ENCODE measurements at places on chromosomes 1 and 21.

DNA sequence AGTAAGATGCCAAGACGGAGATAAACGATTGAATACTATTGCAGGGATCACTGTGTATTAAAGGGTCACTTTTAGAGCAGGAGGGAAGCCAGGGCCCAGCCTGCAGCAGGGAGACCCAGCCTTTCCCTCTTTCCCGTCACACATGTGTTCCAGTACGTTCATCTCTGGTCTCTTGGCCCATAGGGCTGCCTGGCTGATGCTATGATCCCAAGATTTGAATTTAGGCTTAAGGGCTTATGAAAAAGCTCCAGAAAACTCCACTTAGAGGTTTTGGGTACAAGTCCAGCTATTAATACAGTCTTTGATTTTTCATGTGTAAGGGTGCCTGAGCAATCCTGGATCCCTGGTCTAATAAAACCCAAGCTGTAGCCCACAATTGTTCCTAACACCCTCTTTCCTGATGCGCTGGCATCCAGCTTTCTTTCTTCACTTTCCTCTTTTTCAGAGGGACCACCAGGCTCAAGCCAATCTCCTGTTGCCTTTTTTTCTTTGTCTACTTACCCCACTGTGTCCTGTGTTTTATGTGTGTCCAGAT lies 359.6 kb upstream of the USP24 start:
- no peak for DNase-seq

DNA sequence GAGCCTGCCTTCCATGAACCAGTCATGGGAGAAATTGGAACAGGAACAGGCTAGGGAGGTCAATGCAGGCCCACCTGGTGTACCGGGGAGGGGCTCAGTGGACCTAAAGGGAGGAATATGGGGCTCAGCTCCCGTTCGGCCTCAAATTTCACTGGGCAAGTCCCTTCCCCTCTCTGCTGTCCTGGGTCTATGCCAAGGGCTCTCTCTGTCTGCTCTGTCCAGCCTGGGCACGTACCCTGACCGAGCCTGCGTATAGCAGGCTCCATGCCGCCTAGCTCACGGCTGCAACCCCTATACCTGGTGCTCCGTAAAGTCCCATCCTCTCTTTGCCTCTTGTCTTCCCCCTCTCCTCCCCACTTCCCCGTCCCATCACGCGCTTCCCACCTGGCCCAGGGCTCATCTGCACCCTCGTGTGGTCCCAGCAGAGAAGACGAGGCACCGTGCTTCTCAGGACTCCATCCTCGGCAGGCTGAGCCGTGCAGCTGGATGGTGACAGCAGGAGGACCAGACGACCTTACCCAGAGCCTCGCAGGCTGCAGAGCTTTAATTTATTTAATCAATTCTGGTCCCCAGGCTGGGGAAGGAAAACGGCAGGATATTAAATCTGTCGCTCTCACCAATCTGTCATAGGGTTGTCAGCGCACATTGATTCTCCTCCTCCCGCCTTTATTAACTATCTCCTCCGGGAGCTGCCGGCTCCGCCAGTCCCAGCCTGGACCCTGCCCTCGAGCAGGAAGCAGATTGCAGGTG lies 25.0 kb upstream of the DISP3 start:
- no peak for DNase-seq

- no peak for DNase-seq
Measured at GRCh38 chr21:15063814-15064575, 805 bp downstream of the NRIP1 start.

- no peak for DNase-seq
Measured at GRCh38 chr1:33433509-33434362, 2.8 kb upstream of the PHC2 start.

GRCh38 chr1:16644193-16644481 lies 22.6 kb downstream of the RNU1-3 start:
- no peak for DNase-seq

DNA sequence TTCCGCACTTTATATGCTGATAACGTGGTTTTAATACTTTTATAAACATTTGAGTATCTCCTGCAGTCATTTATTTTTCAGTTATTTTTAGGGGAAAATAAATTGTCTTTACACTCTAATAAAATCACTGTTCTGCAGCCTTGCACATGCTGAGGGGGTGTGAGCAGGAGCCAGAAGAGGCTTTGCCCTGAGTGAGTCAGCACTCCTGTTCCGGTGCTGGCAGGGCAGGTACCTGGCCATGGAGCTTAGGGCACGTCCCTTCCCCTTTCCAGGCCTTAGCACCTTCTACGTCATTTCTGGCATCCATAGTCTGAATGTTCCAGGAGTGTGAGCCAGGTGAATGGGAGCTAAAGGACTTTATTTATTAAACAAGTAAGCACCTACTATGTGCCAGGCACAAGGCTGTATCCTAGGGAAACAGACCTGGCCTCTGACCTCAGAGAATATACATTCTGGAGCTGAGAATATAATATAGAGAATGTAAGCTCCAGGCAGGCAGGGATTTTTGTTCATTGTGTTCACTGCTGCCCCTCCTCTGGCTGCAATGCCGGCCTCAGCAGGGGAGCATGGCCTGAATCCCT lies 402.9 kb downstream of the PTPRU start:
- DNase-seq, result no peak

- no peak for DNase-seq
Measured at GRCh38 chr1:206744683-206745082, 25.9 kb upstream of the IL19 start.

DNA sequence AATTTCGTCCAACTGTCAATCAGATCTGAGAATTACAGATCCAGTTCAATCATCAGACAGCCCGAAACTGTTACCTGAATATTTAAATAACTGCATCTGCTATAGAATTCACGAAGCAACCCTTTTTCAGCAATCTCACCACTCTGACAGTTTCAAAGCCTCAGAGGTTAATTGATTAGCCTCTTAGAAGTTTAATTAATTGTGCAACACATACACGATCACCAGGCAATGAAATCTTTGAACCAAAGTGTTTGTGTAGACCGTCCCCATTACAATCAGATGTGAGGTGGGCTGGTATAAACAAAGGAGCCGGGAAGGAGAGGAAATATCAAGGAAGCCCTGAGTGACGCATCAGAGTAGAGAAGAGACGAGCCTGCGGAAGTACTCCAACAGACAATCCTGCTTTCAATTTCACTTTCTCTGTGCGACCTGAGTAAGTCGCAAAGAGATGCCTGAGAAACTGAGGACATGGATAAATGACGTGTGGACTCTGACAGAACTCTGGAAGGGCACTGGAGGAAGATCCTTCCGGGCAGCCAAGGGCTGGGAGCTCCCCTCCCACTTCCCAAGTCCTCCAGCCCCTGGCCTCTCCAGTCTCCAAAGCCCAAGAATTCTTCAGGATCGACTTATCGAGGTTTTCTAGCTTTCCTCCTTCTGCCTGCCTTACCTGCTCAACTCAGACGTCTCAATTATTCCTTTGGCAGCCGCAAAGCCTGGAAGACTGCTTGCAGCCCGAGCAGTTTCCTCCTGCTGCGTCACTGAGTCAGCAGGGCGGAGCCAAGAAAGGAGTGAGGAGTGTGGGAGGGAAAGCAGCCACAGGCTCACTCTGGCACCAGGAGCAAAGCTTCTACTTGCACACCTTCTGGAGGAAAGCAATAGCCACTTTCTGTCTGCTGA lies at the start of gene RNASEL:
Gene RNASEL (minus strand): TSS at position 757 of the 897 bp plus-strand sequence. CDS start 2,450 bp downstream, outside the sequence.
- DNase-seq, result peak; percentile 54

- no peak for DNase-seq
Measured at GRCh38 chr1:18091660-18092446, 15.7 kb upstream of the IGSF21 start.

GRCh38 chr1:110235834-110236682 lies 25.9 kb downstream of the KCNC4 start:
- DNase-seq, result peak; percentile 53

DNA sequence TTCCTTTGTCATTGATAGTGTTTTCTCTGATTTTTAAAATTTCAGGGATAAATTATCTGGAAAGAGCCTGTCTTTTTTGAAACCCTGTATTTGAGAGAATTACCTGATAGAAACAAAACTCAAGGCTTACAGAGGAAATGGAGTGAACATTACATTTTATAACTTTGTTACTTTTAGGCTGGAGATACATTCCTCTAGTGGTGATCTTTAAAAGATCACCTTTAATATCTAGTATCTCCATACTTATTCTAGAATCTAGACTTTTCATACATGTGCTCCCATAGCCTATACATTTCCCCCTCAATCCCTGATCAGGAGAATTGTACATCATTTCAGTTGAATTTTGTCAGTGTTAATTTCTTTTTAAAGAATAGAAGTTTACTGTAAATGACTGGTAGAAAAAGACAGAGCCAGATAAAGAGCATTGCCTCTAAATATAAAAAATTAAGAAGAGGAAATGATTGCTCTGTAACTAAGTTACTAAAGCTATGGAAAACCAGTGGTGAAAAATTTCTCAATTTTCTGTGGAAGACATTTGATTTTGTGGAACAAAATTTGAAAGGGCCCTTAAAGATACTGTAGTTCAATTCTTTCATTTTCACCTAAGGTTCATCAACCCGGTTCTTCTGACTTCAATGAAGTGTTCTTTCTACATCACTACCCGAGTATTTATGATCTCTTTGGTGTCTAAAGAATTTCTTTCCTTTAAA lies 33.7 kb downstream of the RASAL2 start:
- no peak for DNase-seq

DNA sequence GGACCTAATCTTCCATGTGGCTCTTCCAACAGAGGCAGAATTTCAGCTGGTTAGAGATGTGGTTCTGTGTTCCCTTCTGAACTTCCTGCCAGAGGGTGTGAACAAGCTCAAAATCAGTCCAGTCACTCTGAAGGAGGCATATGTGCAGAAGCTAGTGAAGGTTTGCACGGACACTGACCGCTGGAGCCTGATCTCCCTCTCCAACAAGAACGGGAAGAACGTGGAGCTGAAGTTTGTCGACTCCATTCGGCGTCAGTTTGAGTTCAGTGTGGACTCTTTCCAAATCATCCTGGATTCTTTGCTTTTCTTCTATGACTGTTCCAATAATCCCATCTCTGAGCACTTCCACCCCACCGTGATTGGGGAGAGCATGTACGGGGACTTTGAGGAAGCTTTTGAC lies 17.3 kb downstream of the TENT5C start:
- no peak for DNase-seq

GRCh38 chr1:16088996-16089395 lies 15.5 kb upstream of the FAM131C start:
- DNase-seq, result no peak

GRCh38 chr21:35843911-35844667 lies 216.2 kb downstream of the SETD4 start:
- no peak for DNase-seq

GRCh38 chr1:88327391-88328267 lies 356.4 kb upstream of the PKN2 start:
- no peak for DNase-seq

DNA sequence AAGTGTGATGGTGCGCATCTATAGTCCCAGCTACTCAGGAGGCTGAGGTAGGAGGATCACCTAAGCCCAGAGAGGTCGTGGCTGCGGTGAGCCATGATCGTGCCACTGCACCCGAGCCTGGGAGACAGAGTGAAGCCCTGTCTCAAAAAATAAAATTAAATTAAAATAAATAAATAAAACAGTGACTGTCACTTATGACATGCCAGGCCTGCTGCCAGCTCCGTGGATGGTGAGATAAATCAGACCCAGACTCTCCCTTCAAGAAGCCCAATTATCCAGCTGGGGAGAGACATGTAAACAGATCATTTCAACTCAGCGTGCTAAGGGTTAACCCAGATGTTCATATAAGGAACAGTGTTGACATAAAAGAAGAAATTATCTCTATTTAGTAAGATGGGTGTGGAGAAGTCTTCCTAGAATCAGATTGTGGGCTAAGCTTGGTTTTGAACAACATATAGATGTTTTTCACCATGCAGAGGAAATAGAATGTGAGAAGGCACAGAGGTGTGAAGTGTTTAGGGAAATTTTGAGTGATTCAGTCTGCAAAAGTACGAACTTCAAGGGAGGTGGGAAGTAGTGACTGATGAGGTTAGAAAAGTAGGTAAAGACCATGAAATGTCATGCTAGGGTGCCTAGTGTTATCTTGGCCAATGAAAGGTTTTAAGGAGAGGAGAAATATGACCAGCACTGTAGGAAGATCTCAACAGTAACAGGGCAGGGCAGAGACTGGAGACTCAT lies 18.3 kb downstream of the YARS1 start:
- DNase-seq, result no peak

DNA sequence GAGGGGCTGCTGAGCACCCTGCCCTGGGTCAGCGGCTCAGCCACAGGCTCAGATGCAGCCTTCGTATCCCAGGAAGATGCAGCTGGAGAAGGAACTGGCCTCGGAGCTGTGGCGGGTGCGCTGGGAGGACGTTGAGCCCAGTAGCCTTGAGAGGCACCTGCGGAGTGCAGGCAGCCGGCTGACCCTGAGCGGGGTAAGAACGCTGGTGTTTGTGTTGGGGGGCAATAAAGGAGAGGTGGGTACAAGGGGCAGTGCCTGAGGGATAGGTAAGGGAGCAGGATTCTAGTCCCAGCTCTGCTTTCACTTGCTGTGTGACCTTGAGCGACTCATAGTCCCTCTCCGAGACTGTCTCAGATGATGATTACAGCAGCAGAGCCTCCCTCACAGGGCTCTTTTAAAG lies 6.4 kb downstream of the NPR1 start:
- DNase-seq, result no peak

DNA sequence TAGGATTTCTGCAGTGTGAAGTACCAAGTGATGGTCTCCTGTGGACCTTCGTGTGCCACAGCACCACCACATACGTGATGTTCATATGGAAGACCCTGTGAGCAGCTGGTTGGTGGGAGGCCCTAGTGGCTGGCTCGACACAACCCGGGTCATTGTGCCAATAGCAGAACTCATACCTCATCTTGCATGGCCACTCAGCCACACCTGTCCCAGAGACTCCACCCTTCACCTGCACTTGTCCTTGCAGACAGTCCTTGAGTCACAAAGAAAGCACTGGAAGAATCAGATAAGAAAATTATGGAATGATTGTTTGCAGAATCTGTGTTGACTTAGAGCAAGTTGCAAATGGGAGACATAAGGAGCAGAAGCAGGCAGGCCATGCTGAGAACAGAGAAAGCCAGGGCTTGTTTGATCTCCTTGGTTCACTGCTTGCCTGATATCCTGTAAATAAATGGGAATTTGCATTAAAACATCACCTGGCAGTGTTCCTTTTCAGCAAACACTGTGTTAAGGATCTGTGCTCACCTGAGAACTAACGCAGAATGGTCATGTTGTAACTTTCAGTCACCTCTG lies 307.7 kb downstream of the SIPA1L2 start:
- no peak for DNase-seq

GRCh38 chr1:202462342-202463076 lies 114.0 kb downstream of the PPP1R12B start:
- DNase-seq, result no peak

GRCh38 chr1:86085741-86086409 lies 70.7 kb downstream of the COL24A1 start:
- DNase-seq, result no peak

DNA sequence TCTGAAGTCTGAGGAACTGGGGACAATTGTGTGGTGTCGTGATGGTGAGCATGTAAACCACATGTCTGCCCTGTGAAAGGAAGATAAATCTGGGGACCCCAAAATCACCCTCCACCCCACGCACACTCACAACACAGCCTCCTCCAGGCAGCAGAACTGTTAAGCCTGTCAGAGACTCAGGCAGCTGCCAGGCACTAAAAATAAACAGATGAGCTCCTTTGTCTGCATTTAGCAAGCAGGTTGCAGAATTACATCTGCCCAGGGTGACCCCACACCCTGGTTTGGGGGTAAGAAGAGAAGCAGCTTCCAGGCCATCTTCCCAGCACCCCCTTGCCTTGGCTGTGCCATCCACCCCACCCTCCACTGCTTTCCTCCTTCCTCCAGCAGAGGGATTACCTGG lies 119.1 kb upstream of the RUNX3 start:
- DNase-seq, result no peak

All from stimulated activated CD4-positive, alpha-beta T cell treated with anti-CD3 and anti-CD28 coated beads, Interleukin-4, amount 100 ng/mL, for 48 hours (primary cell).